ENCODE measurements at places on chromosomes 13 and 19.

DNA sequence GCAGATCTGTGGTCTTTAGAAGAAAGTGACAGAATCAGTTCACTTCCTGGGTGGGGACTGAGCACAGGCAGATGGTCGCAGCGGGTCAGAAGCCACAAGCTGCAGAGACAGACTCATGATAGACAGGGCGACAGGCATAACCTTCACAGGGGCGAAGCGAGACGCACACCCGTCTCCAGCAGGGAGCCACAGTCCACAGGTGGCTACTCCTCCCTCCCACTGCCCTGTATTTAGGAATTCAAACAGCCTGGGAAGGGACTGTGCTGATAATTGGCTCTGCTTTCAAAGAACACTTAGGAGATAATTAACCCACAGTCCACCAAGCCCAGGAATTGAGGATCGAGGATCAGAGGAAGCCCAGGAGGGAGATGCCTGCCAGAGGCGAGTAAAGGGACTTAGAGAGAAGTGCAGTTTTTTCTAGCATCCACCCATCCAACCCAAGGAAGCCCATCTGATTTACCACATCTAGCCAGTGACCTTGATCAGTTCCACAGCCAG, 23.2 kb downstream of the RFX2 start:
- no peak for DNase-seq

DNA sequence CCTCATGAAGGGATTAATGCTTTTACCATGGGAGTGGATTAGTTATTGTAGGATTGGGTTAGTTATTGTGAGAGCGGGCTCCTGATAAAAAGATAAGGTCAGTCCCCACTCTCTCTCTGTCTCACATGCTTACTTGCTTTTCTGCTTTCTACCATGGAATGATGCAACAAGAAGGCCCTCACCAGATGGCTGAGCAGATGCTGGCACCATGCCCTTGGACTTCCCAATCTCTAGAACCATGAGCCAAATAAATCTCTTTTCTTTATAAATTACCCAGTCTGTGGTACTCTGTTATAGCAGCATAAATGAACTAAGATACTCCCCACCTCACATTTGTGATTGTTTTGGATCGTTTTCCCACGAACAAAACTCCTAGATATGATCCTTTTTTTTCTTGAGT, 353.8 kb downstream of the DNAJC15 start:
- DNase-seq = no peak

DNA sequence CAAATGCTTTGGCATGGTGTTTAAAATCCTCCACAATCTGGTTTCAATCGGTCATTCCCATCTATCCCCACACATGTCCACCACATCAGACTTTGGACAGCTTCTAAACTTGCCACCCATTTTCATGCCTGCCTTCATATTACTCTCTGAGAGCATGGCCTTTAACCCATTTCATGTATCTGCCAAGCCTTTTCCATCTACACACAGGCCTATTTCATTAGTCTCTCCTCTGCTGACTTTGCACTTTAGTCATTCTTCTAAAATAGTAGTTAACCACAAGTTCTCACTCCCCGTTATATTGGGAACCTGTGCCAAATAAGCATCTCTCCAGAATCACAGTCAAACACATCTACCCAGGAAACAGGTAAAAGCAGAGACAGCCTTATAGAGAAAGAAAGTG, 142.2 kb downstream of the MZT1 start:
- no peak for DNase-seq

GRCh38 chr13:99278843-99279242, 20.7 kb upstream of the GPR18 start:
- DNase-seq = no peak

DNA sequence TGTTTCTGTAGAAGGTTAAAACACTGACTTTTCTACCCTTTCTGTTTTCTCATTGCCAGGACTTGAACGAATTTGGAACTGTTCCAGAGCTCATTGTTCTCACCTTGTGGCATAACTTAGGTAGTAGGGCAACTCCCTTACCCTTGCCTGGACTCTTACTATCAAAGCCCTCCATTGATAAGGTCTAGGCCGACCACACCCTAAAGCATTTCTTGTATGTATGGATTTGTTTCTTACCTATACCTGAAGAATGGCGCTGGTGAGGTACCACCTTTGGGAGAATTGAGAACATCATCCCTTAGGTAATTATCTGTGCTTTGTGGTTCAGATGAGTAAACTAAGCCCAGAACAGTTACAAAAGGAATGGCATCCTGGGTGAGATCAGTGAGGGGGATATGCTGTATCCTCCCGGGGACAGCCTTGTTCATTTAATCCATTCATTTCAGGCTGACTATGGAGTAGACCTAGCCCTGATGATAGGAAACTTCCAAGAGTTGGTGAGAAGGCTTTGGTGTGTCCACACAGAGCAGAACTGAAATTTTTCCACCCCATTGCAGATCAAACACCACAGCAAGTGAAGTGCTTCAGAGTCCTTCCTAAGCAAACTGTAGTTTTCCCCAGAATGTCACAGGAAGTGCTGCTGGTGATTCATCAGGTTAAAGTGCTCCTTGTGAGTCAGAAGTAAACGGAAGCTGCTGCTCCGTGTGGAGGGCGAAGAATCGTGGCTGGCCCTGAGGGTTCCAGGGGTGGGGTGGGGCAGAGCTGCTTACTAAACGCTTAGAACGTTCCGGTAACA, 113.0 kb downstream of the TEX26 start:
- no peak for DNase-seq

GRCh38 chr19:12090807-12091206, 26.3 kb downstream of the ZNF844 start:
- DNase-seq = peak; percentile 24

- DNase-seq = no peak
Observed at GRCh38 chr13:45941261-45941660, 89.7 kb upstream of the SIAH3 start.

GRCh38 chr19:14480700-14481079, 5.5 kb upstream of the PTGER1 start:
- DNase-seq = no peak

DNA sequence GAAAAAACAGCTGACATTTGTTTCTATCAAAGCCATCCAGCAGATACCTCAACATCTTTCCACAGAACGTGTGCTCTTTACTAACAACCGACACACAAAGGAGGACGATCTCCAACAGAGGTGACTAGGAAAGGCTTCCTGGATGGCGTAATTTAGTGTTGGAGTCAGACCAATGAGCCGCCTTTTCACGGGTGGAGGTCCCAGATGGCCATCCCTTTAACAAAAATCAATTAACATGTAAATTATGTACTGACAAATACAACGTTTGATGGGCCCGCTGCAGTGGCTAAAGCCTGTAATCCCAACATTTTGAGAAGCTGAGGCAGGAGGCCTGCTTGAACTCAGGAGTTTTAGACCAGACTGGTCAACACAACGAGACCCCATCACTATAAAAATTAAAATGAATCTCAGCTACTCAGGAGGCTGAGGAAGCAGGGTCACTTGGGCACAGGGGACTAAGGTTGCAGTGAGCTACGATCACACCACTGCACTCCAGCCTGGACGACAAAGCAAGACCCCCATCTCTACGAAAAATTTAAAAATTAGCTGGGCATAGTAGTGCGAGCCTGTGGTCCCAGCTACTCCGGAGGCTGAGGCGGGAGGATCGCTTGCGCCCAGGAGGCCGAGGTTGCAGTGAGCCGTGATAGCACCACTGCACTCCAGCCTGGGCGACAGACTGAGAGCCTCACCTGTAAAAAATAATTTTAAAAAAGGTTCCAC, 1.2 kb upstream of the DPY19L3 start:
- DNase-seq = no peak

- DNase-seq = no peak
Observed at GRCh38 chr13:105764486-105764885, 771.0 kb downstream of the EFNB2 start.

Data from T-cell (primary cell).